ENCODE measurements at places on chromosomes 13 and 19.
A peak's percentile ranks its signal among the peaks of the same experiment; 100 is the strongest.

- DNase-seq: no peak
Measured at GRCh38 chr13:111549464-111549863, 229.0 kb downstream of the TEX29 start.

- DNase-seq: no peak
Measured at GRCh38 chr13:101970341-101970740, 431.5 kb downstream of the FGF14 start.

DNA sequence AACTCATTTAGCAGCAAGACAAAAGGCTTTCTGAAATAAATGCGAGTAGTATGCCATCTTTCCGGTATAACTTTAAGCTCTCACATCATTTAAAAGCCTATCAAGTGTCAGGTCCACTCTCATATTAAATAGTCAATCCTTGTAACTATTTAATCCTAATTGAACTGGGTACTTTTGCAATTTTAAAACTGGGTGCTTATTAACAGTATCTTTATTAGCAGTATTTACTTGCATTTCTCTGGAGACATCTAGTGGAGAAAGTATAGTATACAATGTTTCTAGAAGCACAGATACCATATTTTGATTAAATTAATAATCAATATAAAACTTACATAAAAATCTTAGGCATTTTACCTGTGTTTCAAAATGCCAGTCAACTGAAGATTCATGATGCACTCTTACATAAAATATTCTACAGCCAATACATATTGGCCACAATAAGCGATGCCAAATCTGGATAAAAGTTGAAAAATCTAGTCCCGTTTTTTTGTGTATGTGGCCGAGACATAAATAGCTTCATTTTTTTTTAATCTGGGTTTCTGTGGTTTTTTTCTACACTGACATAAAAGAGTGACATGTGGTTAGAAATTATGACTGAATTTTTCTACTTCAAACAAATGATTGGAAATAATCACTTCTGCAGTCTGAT is 4.3 kb upstream of the POSTN start:
- DNase-seq: no peak

DNA sequence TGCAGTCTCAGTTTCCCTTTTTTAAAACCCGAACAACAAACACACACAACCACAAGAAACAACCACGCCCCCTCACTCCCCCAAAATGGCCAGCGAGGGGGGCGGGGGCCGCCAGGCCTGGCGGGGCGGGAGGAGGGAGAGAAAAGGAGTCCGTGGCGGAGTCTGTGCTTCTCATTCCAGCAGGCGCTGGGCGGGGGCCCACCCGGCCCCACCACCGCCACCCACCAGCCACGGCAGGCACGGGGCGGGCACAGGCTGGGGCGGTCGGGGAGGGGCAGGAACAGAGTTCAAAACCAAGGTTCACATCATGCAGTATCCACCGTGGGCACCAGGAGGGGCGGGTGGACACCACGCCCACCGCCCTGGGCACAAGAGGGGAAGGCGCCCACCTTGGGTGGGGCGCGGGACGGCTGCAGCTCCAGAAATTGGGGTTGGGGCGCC is 12.9 kb downstream of the DPF1 start:
- DNase-seq: no peak

DNA sequence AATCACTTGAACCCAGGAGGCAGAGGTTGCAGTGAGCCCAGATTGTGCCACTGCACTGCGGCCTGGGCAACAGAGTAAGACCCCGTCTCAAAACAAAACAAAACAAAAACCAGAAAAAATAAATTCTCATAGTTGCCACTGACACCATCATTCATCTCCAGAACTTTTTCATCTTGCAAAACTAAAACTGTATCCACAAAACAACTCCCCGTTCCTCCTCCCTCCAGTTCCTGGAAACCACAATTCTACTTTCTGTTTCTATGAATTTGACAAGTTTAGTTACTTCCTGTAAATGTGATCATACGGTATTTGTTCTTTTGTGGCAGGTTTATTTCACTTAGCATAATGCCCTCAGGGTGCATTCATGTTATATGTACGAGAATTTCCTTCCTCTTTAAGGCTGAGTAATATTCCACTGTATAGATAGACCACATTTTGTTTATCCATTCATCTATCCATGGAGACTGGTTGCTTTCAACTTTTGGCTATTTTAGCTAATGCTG is 13.2 kb upstream of the ADGRE5 start:
- no peak for DNase-seq

DNA sequence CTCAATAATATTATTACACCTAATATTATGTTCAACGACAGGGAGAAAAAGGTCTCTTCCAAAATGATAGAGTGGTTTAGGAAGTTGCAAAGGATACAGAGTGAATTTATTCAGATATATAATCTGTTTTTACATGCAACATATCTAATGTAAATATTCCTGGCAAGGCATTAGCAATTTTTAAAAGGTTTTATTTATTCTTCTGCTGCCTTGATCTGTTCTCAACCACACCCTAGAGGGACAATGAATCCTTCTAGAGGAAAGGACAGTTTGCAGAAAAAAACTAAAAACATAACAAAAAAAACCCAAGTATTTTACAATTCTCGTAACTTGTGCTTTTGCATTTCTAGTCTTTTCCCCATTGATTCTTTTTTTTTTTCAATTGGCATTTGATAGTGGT is 459.6 kb downstream of the KLF12 start:
- no peak for DNase-seq

DNA sequence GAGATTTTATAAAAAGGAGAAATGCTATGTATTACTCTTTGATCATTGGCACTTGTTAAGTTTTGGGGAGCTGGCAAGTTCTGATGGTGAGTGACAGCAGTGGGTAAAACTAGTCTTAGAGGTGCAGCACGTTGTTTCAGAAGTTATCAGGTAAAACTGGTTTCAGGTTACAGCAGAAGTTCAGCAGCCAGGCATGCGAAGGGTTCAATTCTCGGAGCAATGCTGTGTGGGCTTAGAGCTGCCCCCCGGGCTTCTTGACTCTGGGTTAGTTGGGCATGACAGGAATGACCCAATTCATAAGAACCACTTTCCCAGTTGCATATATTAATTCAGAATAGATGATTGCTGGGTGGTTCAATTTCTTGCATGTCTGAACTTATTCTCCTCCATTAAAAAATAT is 34.8 kb downstream of the ING1 start:
- no peak for DNase-seq

DNA sequence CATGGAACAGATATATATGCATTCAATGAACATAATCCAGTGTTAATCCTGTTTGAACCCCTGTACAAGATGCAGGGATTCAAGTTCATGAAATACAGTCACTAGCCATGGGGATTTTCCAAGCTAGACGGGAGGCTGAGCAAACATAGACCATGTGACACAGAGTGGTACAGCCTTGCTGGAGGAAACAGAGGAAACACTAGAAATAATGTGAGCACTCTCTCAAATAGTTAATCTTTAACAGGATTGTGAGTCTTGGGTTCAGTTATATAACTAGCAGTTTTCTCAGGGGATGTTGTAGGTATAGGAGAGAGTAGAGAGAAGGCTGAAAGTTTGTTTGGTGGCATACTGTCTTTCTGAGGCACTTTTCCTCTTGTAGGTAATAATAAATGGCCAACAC is 13.9 kb upstream of the LGALS16 start:
- DNase-seq: no peak

- DNase-seq: no peak
Measured at GRCh38 chr19:4981681-4981958, 12.7 kb downstream of the KDM4B start.

- no peak for DNase-seq
Measured at GRCh38 chr19:1970003-1970805, 29.2 kb downstream of the CSNK1G2 start.

DNA sequence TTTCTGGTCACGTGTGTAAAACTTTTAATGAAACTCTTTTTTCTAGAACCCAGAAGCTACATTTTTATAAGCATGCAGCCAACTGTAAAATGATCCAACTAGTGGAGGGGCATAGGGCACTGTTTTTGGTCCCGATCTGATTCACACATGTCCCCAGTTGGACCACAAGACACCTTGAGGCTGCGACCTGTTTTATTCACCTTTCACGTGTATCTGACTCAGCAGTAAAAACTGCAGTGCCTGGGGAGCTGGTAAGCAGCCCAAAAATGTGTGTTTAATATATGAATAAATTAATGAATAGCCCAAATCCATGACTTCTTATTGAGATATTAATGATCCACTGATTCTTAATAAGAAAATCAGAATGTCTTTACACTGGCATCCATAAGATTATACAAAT is 140.4 kb downstream of the COL4A1 start:
- DNase-seq: no peak

DNA sequence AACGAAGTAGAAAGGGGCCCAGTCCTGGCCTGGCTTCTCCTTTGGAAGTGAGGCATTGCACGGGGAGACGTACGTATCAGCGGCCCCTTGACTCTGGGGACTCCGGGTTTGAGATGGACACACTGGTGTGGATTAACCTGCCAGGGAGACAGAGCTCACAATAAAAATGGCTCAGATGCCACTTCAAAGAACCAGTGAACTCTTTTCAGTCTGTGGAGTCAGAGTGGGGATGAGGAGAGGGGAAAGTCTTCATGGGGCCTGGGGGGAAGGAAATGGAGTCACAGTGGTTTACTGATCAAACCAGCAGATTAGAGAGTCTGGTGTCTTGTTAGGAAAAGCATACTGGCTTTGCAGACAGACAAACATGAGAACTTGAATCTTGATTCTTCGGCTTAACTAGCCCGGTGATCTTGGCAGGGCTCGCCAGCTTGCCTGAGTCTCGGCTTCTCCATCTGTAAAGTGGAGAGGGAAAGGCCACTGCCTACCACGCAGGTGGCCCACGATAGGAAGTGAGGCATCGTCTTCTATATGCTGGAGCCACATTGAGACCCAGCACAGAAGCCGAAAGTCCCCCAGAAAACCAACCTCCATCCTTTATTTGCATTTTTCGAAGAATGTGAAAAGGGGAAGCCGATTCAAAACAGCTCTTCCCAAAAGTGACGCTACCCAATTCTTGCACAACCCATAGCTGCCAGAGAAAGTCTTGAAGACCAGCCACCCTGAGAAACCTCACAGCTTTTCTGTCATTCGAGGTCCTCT is at the start of gene FFAR1:
Gene FFAR1 (plus strand): TSS at position 732 of the 759 bp plus-strand sequence. CDS start 3,650 bp downstream, outside the sequence.
- DNase-seq: peak; percentile 33

DNA sequence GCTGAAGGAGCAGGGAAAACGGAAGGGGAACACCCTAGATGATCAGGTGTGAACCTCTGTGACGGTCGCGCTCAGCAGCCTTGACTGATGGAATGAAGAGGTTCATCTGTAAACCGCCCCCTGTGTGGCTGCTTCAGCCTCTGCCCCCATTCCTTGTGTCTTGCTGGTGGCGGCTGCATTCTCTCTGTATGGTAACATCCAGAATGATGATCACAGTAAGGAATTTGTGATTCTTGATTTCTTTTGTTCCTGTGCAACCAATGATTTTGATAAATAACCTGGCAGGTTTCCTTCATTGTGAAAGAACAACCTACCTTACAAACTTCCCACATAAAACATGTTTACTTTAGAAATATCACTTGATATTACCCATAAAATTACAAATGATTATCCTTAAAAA is 118.7 kb upstream of the MCF2L start:
- no peak for DNase-seq

GRCh38 chr19:49428547-49429451 is 3.6 kb downstream of the GFY start:
- no peak for DNase-seq

DNA sequence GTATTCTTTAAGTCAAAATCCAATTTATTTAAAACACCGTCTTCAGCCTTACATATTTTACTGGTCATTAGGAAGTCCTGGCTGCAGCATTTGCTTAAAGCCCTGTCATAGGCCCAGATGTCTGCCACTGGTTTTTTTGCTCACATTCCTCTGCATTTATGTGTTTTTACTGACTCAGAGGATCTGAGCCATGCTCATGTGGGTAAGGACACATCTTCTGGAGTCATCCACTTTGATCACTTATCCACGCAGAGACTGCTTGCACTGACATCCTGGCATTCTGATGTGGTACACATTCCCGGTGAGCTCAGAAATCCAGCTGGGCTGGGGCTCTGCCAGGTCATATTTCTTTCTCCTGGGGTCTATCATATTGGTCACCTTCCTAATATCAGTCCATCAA is 531.7 kb upstream of the ARGLU1 start:
- no peak for DNase-seq

- DNase-seq: no peak
Measured at GRCh38 chr13:110277357-110277975, 29.5 kb downstream of the COL4A1 start.

DNA sequence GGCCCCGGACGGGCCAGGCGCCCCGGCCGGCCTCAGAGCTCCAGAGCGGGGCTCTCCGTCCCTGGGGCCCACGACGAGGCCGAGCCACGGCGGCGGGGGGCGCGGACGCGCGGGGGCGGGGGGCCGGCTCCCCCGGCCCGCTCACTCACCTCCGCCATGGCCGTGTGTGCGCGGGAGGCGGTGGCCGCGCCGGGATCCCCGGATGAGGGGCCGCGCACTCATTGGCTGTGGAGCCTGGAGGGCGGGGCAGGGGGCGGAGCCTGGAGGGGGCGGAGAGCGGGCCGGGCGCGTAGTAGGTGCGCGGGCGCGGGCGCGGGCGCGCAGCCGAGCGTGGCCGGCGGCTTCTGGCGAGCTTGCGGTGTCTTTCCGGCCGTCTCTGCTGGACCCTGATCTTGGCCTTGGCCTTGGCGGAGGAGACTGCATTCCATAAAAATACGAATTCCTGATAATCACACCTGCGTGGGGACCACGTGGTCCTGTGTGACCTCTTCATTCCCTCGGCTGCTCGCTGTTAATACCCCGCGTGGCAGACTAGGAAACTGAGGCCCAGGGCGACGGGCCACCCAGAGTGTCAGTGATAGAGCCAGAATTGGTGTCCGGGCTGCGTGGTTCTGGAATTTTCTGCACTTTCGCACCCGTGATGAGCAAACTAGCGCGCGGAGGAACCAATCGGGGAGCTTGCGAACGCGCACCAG is at the start of gene MIER2:
Gene MIER2 (minus strand): TSS at position 172 of the 695 bp plus-strand sequence. CDS start 14 bp downstream, at position 158.
- peak; percentile 87 for DNase-seq

DNA sequence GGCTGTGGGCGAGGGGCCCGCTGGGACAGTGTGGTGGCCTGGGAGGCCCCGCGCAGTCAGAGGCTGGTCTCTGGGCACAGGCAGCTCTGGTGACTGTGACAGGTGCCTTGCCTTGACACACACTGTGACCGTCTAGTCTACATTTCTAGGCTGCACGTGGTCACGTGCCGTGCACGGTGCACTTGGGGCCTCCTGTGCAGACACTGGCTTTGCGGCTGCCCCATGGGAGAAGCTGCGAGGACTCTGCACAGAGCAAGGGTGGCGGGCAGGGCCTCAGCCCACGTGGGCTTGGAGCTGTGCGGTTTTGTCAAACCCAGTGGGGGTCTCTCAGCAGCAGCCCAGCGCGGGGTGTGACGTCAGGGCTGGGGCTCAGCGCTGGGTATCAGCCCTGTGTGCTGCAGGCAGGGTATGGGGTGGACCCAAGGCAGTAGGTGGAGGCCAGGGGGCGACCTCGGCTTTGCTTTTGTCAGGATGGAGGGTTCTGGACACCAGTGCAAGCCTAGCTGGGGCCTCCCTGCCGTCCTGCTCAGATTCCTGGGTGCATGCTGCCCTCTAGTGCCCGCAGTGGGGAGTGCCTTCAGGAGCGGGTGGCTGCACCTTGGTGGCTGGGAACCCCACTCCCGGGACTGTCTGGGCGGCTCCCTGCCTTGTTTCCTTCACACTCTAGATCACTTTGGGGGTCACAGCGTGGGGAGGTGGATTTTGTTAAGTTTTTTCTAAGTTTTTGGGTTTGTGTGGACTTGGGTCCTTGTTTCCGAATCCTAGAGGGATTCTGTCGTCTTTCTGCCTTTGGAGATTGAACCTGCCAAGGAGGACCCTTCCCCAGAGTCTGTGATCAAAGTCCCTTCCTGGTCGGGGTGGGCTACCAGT is 62.6 kb downstream of the KDM4B start:
- peak; percentile 76 for DNase-seq

All from stimulated activated CD4-positive, alpha-beta T cell treated with anti-CD3 and anti-CD28 coated beads, Interleukin-1b, Interleukin-23, amount 100 ng/mL, for 24 hours (primary cell).